ENCODE measurements at places on chromosomes 1 and 21.
A peak's percentile ranks its signal among the peaks of the same experiment; 100 is the strongest.

GRCh38 chr1:155070721-155071569 lies 7.4 kb downstream of the EFNA4 start:
- peak overlapping the region; percentile 67 for H3K4me3 ChIP-seq
- peak overlapping the region; percentile 44 for H3K27ac ChIP-seq
- DNase-seq, result peak; percentile 95
- no peaks in the 10 kb centered on the region for H3K27me3 ChIP-seq
- H3K36me3 ChIP-seq, result no peaks in the 10 kb centered on the region
- 0 out of 2 replicates have a peak, but pooled peaks cover 4% of the 10 kb centered on the region for H3K4me1 ChIP-seq

DNA sequence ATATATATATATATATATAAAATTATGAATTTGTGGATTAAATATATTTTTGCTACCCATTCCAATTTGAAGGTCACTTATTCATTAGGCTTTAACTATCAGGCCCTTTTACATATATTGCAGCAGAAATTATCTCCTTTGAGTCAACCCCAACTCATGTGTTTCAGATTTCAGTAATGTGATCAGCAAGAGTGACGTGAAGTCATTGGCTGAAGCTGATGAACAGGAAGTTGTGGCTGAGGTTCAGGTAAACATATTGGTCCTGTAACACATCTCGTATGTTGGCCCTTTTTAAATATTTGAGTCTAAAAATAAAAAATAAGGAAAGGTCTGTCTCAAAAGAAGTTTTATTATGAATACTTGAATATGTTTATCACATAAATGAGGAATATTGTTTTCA lies 8.5 kb downstream of the VPS45 start:
- no peak for DNase-seq
- H3K36me3 ChIP-seq, result peaks cover 35% of the 10 kb centered on the region
- no peak overlapping the region for H3K27ac ChIP-seq
- no peaks in the 10 kb centered on the region for H3K4me1 ChIP-seq

DNA sequence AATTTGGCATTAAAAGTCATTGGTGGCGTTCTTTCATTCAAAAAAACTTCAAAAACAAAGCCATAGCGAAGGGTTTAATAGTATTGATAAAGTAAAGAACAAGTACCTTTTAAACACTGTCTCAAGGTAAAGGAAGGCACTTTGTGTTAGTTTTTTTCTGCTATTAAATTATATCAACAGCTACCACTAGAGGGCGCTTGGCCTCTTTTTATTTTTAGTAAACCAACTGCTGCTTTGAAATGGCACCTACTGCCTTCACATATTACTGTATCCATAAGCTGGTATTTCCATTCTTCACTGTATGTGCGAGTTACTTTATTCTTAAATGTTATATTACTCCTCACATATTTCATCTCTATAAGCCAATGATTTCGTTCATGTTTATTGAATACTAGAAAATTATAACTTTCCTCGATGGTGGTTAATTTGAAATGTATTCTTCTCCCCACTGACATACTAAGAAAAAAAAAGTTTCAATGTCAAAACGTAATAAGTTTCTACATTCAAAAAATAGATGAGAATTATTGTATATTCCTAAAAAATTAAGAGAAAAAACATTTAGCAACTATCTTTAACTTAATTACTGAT lies 125.7 kb upstream of the CXADR start:
- H3K27me3 ChIP-seq, result no peaks in the 10 kb centered on the region
- H3K4me3 ChIP-seq, result no peak overlapping the region
- H3K4me1 ChIP-seq, result no peaks in the 10 kb centered on the region
- H3K27ac ChIP-seq, result no peak overlapping the region

- peaks cover 9% of the 10 kb centered on the region for H3K4me1 ChIP-seq
- peaks cover 30% of the 10 kb centered on the region for H3K36me3 ChIP-seq
- H3K27ac ChIP-seq, result peak overlapping the region; percentile 75
- peak; percentile 67 for DNase-seq
- no peaks in the 10 kb centered on the region for H3K27me3 ChIP-seq
Observed at GRCh38 chr1:15939181-15940109, 36.5 kb downstream of the ZBTB17 start.

GRCh38 chr1:220135755-220136154 lies 41.8 kb downstream of the IARS2 start:
- no peak overlapping the region for H3K4me3 ChIP-seq
- H3K4me1 ChIP-seq, result no peaks in the 10 kb centered on the region
- peaks cover 65% of the 10 kb centered on the region for H3K36me3 ChIP-seq
- no peaks in the 10 kb centered on the region for H3K27me3 ChIP-seq
- no peak overlapping the region for H3K27ac ChIP-seq

Data from GM23248 (cell line).